Kidney glomerular epithelial cell (primary cell): ENCODE measurements at places on chromosomes 2 and 18.

DNA sequence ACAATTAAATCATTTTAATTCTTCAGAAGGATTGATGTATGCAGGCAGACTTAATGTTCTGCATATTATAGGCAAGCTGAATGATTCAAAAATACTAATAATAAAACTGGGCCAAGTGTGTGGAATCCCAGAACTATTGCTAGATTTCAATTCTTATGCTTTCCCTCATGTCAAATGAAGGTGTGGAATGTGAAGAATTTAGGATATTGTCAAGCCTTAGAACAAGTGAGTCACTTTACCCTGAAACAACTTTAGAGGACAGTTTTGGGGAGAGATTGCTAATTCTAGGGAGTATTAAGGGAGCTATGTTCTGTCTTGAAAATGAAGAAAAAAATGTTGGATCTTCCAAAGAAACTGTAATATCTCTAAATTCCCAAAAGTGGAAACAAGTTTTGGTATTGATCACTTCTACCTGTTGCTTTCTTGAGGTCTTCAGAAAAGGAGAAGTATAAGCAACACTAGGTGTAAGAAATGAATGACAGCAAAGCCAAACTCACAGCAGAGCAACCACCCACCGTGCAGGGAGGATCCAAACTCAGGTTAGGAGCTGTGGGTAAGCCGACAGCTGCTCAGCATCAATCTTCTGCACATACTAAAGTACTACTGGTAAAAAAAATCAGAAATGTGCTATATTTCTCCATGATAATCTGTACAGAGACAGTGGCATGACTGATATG is 818.1 kb downstream of the SLC4A3 start:
- no peak for DNase-seq

GRCh38 chr18:9712130-9712577 is 4.1 kb downstream of the RAB31 start:
- no peak for DNase-seq

DNA sequence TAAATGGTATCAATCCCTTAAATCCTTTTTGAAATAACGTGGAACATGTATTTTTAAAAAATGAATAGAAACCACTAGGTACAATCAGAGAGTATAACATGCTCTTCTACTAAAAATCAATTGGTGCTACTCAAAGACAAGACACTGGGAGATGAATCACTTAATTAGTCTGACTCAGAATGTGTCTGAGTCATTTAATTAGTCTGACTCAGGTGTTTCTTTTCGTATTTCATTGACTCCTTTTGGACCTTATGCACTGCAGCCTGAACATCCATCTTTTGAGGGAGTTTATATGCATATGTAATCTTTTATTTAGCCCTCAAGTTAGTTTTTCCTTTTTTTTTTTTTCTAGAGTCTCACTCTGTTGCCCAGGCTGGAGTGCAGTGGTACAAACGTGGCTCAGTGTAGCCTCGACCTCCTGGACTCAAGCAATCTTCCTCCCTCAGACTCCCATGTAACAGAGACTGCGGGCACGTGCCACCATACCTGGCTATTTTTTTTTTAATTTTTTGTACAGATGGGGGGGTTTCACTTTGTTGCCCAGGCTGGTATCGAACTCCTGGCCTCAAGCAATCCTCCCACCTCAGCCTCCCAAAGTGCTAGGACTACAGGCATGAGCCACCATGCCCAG is 26.5 kb downstream of the PPP4R3B start:
- peak; percentile 82 for DNase-seq

- peak; percentile 89 for DNase-seq
Measured at GRCh38 chr18:57837917-57838548, 34.9 kb upstream of the ATP8B1 start.

- no peak for DNase-seq
Measured at GRCh38 chr2:207784898-207785297, 15.2 kb upstream of the FZD5 start.

DNA sequence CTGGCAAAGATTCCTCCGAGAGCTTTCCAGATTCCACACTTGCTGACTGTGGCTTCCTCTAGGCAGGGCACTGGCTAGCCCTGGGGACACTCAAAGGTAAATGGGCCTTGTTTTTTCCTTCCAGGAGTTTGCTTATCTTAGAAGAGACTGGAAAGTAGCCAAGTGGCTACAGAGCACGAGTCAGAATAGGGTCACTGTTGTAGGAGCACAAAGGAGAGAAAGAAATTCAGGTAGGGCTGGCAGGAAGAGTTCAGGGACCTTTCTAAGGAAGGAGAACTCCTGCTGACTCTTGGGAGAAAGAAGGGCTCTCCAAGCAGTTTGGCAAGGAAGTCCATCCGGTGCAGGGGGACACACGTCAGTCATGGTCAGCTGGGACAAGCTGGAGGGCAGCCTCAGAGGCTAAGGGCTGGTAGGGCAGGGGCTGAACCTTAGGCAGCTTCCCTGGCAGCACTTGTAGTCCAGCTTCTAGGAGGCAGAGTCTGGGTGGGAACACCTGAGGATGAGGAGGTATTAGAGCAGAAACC is 39.5 kb downstream of the NIFK start:
- no peak for DNase-seq

DNA sequence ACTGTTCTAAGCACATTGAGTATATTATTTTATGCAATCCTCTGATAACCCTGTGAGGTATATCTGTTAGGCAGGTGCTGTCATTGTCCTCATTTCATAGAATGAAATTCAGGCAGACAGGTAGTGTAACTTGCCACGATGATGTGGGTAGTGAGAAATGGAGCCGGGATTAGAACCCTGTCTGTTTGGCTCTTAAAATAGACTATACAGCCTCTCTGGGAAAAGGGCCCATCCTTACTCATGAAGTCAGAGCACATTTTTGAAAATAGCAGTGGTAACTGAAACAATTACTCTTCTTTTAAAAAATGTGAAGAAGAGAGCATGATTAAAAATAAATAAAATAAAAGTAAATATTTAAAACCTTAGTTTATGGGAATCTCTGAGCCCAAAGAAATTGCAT is 23.0 kb downstream of the FAM171B start:
- no peak for DNase-seq

DNA sequence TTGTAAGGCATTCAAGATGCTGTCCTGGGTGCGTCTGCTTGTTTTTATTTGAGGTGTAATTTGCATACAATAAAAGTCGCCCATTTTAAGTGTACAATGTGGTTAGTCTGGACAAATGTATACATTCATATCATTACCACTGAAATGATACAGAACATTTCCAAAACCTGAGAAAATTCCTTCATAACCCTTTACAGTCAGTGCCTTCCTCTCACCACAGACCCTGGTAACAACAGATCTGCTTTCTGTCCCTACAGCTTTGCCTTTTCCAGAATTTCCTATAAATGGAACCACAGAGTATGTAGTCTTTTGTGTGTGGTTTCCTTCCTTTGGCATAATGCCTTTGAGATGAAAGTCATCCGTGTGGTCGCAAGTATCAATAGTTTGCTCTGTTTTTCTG is 45.8 kb upstream of the NFU1 start:
- DNase-seq = no peak

DNA sequence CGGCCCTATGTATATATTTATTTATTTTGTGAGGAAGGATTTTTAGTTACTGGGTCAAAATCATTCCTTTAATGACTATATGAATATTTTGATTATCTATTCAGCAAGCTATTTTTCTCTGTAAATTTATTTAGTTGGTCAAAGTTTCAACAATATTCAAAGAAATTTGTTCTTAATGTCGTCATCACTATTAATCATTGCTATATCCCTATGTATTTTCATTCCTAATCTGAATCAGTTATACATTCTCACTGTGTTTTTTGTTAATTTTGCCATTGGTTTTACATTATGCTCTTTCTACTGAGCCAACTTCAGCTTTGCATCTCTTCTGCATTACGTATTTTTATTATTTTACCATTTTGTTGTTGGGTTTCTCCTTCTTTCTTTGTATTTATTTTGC is 105.7 kb downstream of the CCDC178 start:
- no peak for DNase-seq

DNA sequence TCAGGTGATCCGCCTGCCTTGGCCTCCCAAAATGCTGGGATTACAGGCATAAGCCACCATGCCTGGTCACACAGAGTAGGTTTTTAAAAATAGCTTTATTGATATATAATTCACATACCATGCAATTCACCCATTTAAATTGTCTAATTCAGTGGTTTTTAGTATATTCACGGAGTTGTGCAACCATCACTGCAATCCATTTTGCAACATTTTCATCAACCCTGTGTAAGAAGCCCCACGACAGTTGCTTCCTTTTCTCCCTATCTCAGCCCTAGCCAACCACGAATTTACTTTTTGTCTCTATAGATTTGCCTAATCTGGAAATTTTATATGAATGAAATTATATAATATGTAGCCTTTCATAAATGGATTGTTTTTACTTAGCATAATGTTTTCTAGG is 266.4 kb downstream of the NAPG start:
- no peak for DNase-seq

DNA sequence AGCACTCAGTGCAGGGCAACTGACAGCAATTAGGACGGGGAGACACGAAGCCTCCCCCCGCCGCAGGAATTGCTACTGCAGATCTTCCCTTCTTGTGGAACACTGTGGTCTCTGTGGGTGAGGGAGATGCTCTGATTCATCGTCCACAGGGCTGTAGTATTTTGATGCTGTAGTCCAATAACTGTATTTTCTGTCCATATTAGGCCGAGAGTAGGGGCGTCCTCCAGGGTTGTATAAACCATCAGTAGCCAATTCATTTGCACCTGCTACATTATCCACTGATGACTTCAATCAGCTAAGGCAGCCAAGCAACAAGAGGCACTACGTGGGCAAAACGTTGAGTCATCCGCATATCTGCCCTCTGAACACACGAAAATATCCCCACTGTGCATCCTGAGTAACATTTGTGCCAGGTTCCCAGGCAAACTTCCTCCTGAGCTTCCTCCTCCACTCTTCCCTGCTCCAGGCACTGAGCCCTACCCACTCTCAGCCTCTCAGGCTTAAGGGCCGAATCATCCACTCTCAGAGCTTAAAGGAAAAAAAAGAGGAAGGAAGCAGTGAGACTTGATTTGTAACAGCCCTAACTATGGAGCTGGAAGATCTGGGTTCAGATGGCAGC is 62.1 kb downstream of the LBH start:
- DNase-seq = peak; percentile 97

DNA sequence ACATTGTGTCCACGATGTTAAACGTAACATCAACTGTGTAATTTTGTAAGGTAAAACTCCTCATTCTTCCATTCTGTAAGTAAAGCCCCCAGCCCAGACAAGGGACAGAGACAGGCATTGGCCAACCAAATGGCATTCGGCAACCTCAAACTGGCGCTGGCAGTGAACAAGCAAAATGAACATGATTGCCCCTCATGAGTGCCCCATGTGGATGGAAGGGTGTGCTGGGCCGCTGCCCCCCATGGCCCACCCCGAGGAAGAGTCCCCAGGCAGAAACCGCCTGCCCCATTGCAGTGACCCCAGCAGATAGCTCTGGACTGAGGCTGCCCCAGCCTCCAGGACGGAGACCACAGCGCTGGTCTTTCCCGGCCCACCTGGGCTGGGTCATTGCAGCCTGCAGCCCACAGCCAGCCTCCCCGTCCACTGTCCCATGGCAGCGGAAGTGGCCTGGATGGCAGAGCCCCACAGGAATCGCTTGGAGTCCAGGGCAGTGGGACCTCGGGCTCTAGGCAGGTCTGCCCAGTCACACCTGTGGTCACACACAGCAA is 220.2 kb downstream of the HDAC4 start:
- no peak for DNase-seq

DNA sequence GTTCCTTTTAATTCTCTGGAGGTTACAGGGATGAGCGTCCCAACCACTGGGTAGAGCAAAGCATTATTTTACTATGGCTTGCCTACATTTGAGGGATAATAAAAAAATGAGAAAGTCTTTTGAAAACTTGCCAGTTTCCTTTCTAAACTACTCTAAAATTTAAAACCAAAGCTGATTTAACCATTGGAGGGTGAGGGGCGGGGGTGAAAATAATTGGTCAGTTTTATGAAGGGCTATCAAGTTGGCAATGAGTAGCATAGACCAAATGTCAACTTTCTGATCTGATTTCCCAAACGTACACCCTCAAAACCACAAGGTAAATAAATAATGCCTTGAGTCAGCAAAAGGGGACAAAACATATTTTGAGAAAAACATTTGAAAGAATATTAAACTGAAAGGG is 85.7 kb upstream of the STK17B start:
- DNase-seq = no peak

GRCh38 chr2:204860274-204860673 is 315.0 kb downstream of the PARD3B start:
- no peak for DNase-seq

- DNase-seq = peak; percentile 37
Measured at GRCh38 chr2:230866756-230867523, 2.2 kb downstream of the ITM2C start.

- DNase-seq = no peak
Measured at GRCh38 chr18:9474108-9474982, 968 bp upstream of the RALBP1 start.

- DNase-seq = no peak
Measured at GRCh38 chr18:3615374-3615985, 165.5 kb downstream of the TGIF1 start.

DNA sequence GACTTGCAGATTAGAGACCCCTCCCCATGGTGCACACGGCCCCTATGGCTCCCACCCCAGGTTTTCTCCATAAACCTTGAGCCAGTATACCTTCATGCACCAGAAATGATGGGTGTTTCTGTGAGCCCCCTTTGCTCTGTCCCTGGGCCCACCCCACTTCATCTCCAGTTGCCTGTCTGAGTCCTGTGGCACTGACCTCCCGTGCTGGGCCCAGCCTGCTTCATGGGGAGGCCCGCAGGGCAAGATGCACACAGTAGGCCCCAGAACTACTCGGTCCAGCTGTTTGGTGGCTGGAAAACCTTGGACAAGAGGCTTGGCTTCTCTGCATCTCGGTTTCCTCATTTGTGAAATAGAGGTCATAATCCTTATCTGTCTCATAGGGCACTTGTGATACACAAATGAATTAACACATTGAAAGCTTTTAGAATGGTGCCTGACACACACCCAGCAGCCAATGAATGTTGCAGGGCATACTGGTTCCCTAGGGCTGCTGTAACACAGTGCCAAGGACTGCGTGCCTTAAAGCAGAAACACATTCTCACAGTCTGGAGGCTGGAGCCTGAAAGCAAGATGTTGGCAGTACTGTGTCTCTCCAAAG is 58.4 kb downstream of the SH3BP4 start:
- DNase-seq = no peak

DNA sequence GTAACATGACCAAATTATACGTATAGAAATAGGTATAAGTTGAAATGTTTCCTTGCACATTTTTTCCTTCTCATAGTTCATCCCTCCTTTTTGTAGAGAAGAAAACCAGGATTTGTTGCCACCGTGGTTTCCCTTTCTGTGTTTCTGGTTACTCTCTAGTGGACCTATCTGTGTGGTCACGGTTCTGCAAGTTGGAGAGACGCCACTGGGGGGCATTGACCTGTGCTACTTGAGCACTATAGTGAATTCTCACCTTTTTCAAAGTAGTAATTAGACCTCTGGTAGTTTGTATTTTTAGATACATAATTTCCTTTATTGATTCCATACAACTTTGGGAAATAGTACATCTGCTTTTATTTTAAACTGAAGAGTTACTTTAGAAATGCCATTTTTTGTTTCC is 444.8 kb downstream of the PTPRM start:
- no peak for DNase-seq

GRCh38 chr2:171347591-171348032 is 86.2 kb downstream of the METTL8 start:
- DNase-seq = peak; percentile 30

- no peak for DNase-seq
Measured at GRCh38 chr18:23592911-23593310, 6.6 kb upstream of the NPC1 start.

GRCh38 chr2:223262946-223263345 is 211.0 kb downstream of the KCNE4 start:
- DNase-seq = peak; percentile 79
